ENCODE measurements at places on chromosomes 2 and 18.

- no peak for DNase-seq
These were observed 221.8 kb downstream of the FHOD3 start for GRCh38 chr18:36519358-36519757.

DNA sequence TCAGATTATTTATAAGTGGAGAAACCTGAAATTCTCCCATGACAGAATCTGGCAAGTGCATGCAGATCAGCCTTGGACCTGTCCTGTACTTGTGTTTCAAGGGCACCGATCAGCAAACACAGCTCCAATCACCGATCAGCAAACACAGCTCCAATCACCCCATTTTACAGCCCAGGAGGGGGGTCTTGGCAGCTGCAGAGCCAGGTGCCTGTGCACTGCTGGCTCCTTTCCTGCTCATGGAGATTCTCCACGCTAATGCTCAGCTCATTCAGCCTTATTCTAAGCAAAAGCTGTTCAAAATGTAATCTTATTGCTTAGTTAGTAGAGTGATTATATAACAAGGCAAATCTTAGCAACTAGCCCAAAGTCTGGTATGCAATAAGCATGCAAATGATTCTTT, 623.1 kb upstream of the HS6ST1 start:
- DNase-seq: no peak

DNA sequence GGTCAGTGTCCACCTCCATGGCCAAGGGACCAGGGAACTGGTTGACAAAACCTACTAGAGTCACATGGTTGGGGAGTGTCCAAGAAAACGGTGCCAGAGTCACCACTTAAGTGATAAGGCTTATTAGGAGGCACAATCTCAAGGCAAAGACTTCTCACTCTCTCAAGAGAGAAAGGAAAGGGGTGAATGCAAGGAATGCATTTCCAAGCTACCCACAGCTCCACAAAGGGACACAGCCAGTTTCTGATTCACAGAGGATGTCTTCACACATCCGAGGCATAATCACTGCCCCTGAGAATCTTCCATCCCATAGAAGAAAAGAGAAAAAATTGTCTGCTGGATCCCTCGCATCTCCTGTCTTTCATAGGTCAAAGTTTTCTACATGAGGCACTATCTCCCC, 269.3 kb downstream of the TNS1 start:
- DNase-seq: no peak

DNA sequence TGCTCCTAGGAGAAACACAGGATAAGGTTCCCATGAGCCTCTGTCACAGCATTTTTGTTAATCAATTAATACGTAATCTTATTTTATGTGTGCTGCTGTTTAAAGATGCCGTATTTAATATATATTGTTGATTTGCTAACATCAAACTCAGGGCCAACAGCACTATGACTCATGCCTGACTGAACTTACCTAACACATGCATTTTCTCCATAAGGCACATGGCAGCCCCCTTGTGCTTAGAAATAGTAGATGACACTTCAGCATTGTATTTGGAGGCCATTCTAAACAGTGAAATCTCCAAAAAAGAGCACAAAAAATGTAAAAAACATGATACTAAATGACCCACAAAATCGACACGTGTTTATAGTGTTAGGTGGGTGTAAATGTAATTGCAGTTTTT, 314.8 kb downstream of the MYCN start:
- no peak for DNase-seq

DNA sequence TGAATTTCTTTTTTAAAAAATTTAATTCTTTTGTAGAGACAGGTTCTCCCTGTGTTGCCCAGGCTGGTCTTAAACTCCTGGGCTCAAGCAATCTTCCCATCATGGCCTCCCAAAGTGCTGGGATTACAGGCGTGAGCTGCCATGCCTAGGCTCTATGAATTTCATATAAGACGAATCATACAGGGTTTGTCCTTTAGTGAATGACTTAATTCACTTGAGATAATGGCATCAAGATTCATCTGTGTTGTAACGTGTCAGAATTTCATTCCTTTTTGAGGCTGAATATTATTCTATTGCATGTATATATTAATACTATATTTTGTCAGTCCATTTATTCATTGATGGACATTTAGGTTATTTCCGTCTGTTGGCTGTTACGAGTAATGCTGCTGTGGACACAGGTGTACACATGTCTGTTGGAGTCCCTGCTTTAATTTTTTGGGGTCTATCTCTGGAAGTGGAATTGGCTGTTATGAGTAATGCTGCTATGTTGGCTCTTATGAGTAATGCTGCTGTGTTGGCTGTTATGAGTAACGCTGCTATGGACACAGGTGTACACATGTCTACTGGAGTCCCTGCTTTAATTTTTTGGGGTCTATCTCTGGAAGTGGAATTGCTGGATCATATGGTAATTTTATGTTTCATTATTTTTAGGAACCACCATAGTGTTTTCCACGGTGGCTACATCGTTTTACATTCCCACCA, 210.6 kb downstream of the CAMKMT start:
- DNase-seq: no peak

DNA sequence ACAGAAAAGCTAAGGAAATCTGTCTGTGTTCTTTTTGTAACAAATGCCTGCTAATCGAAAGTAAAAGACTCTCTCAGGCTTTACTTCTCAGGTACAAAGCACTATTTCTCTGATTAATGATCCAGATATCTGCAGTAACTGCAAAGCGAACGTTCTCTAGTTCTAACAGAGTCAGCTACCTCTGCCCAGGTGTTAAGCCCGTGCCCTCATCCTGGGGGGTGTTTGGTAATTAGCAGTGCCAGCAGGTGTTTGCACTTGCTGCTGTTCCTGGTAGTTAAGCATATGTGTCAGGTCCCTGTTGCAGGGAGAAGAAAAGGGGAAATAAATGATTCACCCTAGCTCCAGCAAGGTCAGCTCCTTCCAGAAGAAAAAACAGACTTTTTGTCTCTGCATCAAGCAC, 58.8 kb upstream of the CRIM1 start:
- DNase-seq: no peak
